ENCODE measurements at places on chromosomes 3 and 15.

DNA sequence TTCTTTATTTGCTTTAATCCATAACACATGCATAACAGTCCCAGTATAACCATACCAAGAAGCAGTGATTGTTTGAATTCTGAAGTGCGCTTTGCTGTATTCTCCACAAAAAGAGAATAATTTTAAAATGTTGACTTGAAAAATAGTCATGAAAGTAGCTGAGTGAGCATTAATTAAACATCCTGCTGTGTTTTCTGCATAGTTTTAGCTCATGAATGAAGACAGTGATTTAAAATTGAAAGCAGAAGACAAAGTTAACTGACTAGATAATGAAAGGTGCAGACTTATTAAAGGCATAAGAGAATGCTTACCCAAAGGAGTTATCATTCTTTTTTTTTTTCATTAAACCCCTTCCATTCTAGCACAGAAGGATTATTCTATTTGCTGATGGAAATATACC lies 143.5 kb downstream of the GABRG3 start:
- no peak for DNase-seq

- no peak for DNase-seq
Measured at GRCh38 chr15:77143616-77144015, 72.7 kb upstream of the TSPAN3 start.

- no peak for DNase-seq
Measured at GRCh38 chr15:90576711-90577389, 47.1 kb downstream of the CRTC3 start.

- DNase-seq, result no peak
Measured at GRCh38 chr3:8529738-8530525, 28.3 kb downstream of the LMCD1 start.

- no peak for DNase-seq
Measured at GRCh38 chr15:88487796-88488523, 20.5 kb downstream of the MRPS11 start.

DNA sequence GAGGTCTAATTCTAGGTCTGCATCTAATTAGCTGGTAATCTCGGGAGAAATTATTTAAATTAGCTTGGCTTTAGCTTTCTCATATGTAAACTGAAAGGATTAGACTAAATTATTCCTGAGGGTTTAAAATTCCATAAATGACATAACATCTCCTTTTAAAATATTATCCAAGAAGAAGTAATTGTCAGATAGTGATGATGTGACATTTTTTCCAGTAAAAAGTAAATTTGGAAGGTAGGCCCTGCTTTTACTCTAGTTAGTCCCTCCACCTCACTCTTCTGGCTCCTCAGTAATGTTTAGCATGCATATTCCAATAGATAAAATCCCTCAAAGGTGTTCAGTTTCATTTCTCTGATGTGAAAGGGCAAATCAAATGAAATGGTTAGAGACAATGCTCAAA lies 215.7 kb downstream of the FHIT start:
- no peak for DNase-seq

All from stimulated activated CD8-positive, alpha-beta memory T cell treated with anti-CD3 and anti-CD28 coated beads, Interleukin-4, amount 100 ng/mL, for 1 hour (primary cell).